ENCODE measurements at places on chromosomes 16 and 17.

GRCh38 chr17:2111691-2112090, 56.8 kb downstream of the HIC1 start:
- no peak for DNase-seq

DNA sequence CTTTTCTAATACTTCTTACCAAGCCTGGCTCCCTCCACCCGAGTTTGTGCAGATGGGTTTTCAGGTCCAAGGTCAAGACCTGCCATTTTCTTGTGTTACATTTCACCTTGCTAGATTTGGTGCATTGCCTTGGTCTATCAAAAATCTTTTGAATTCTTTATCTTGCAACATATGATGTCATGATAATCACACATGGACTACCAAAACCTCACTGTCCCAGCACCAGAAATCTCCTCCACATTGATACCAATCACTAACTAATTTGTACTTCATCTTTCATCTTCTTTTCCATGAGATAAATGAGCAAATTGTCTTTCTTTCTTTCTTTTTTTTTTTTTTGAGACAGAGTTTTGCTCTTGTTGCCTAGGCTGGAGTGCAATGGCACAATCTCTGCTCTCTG, 33.0 kb upstream of the ZFHX3 start:
- DNase-seq, result no peak

- DNase-seq, result no peak
These were observed 17.9 kb downstream of the WNT3 start for GRCh38 chr17:46800573-46800972.

GRCh38 chr17:7885367-7886226, 3.0 kb upstream of the CHD3 start:
- peak; percentile 87 for DNase-seq

DNA sequence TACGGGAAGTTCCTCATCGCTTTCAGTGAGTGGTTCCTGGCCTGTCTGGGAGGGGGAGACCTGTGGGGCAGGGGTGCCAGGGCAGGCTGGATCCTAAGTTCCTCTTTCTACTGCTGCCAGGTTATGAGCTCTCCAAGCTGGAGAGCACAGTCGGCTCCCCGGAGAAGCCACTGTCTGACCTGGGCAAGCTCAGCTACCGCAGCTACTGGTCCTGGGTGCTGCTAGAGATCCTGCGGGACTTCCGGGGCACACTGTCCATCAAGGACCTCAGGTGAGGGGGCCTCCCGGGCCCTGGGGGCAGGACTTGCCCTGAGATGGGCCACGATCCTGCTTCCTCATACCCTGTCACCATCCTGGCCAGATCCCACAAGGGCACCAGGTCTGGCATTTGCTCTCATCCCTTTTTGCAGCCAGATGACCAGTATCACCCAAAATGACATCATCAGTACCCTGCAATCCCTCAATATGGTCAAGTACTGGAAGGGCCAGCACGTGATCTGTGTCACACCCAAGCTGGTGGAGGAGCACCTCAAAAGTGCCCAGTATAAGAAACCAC, 5.1 kb downstream of the PRSS8 start:
- DNase-seq, result no peak

GRCh38 chr16:10240854-10241613, 58.8 kb upstream of the GRIN2A start:
- peak; percentile 3 for DNase-seq

DNA sequence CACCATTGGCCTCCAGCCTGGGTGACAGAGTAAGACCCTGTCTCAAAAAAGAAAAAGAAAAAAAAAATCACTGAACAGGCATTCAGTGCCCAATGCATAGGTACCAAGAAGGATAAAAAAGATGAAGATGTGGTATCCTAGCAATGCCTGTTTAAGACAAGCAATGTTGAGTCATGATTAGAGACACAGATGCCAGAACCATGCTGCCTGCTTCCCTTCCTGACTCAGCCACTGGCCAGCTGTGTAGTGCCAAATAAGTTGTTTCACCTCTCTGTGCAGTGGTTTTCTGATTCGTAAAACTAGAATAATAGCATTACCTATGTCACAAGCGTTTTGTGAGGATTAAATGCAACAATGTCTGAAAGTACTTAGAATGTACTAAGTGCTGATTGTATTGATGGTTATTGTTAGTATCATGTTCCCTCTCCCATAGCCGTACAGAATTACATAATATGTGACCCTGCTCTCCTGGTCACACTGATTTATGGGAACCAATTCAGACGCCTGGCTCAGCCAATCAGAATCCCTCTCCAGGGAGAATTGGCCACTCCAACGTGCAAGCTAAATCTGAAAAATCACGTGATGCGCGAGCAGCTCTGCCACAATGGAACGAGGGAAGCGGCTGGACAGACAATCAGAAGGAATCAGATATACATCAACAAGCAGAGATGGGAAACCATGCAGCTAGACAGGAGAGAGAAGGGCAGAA, 241.9 kb downstream of the SLC39A11 start:
- no peak for DNase-seq

- no peak for DNase-seq
These were observed 51.6 kb downstream of the IKZF3 start for GRCh38 chr17:39812466-39812865.

All from OCI-M1 (cell line).